CD4-positive, alpha-beta T cell treated with Interleukin-1 beta for 1 hour (primary cell): ENCODE measurements at places on chromosomes 3 and 15.

DNA sequence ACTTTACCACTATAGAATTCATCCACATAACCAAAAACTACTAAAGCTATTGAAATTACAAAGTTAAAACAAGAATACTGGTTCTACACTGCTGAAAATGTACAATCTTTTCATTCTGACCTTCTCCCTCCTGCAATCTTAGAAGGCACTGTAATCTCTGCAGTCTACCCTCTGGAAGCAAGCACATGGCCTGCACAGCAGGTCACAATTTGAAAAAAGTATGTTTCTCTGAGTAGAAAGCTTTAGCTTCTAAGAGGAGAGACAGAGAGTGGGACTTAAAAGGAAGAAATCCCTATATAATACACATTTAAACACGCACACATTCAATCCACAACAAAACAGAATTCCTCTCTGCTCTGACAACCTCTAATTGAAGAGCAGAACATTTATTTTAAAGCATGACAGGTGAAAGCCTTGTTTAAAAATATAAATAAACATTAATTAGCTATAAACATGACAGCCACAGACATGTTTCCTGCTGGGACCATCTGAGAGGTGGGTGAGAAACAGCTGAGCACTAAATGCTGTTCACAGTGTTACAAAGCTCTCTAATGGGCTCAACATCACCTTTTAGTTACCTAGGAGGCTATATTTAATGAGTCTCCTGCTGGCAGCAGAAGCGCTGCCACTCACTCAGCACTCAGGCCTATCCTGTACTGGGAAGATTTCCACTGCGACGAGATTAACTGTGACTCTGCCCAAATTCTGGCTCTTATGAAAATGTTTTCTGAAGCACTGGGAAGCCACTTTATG is 447.4 kb downstream of the AGBL1 start:
- DNase-seq: no peak

GRCh38 chr3:74539876-74540275 is 74.6 kb downstream of the CNTN3 start:
- no peak for DNase-seq

GRCh38 chr15:95131131-95131556 is 899.8 kb downstream of the MCTP2 start:
- DNase-seq: no peak

GRCh38 chr15:79329171-79329611 is 18.3 kb downstream of the TMED3 start:
- no peak for DNase-seq

GRCh38 chr3:120052677-120053076 is 41.6 kb downstream of the GSK3B start:
- DNase-seq: no peak

- DNase-seq: no peak
These were observed 73.0 kb upstream of the VGLL4 start for GRCh38 chr3:11716573-11717290.

DNA sequence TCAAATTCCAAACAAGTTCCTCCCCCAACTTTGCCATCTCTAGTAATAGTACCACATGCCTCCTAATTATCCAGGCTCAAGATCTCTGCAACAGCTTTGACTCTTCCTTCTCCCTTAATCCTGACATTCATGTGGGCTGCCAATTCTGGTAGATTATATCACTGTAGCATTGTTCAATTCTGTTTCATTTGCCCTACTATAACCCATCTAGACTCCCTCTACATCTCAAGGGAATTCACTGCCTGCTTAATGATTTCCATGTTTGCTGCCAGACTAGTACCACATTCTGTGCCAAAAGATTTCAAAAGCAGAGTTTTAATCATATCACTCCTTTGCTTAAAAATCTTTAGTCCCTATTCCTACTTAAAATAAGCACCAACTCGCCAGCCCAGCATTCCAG is 34.6 kb upstream of the PPIB start:
- no peak for DNase-seq

GRCh38 chr15:65910341-65910740 is 41.0 kb downstream of the RAB11A start:
- DNase-seq: no peak

DNA sequence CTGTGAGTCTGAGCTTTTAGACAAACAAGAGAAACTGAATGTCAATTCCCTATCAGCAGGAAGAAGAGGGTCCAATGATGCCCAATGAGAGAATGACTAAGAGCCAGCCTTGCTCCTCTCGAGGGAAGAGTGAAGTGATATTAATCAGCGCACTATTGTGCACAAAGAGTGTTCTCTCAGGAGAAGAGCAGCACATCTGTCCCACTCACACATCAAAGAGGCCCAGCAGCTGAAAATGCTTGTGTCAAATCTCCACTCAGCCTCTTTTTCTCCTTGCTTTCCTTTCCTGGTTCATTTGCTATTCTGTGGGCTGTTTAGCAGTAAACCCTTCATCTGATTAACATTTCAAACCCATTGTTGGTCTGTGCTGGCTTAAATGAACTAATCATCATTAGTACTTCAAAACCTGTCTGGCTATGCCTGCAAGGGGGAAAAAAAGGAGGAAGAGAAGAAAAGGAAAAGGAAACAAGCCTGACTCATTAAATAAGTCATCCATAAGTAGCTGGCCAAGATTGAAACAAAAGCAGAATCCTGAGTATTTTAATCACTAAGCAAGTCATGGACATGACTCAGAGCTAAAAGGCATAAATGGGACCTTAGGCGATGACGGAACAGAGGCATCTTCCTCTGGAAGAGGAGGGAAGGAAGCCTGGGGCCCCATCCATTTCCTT is 912.7 kb downstream of the TUSC7 start:
- no peak for DNase-seq

DNA sequence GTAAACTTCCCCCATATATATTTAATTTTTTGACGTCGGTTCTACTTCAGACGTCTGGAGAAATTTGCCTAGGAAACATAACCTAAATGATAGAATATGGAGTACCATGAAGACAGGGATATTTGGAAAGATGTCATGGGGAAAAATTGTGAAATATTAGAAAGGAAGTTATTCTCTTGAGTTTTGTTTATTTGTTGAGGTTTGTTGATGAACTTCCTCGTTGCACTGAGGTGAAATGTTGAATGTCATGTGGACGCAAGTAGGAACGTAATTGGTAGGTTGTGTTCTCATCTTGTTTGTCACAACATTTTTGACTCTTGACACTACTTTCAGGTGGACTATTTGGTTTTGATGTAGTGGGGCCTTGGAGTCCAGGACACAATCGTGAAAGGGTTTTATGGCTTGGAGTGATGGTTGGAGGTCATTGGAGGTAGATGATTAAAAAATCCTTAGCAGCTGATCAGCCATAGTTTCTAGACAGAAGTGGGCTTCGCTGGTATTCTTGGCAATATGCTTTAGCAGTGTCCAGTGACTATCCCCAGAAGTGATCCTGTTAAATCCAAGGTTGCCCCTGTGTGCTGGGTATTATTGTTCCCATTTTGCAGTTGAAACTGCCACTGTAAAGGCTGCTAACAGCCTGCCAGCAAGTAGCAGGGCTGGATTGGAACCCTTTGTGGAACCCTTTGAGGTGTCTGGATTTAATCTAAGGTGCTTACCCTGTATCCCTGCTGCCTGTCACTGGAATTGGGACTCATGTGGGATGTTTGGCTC is 1.5 kb downstream of the ABHD5 start:
- no peak for DNase-seq

- no peak for DNase-seq
These were observed 32.3 kb upstream of the AMOTL2 start for GRCh38 chr3:134406331-134407238.

- DNase-seq: no peak
These were observed 579.4 kb upstream of the TBL1XR1 start for GRCh38 chr3:177776661-177777101.

DNA sequence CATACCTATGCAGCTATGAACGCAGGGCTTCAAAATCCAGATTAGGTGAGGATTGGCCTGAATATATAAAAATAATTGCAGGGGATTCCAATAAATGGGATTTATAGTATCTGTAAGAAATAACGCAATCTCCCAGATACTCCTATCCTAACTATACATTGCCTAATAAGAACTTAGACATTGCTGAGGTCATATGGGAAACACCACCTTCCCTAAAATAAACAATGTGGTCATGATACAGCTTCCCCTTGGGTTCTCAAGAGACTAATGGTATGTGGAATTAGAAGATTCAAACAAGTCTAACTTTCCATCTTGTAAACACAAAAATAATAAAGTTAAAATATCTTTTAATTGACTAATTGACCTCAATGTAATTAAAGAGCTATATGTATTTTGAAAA is 28.2 kb downstream of the UBE3A start:
- DNase-seq: no peak

DNA sequence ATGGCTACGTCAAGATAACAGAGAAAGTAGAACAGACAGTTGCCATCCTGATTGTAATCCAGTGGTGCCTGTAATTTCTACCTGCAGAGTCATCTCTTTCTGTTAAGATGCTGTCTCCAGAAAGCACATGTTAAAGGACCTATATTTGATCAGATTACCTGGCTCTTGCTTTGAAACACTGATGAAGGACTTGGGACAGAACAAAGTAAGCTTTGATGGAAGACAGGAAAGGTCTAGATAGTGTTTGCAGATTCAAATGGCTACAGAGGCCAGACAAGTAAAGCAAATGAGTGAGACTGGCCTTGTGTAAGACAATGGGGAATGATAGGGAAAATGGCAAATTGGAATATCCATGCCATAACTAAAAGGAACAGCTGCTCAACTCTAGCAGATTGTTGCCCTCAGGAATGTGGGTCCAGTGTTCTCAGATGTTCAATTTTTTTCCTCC is 1.8 kb upstream of the GSK3B start:
- no peak for DNase-seq

- no peak for DNase-seq
These were observed 17.2 kb downstream of the ST3GAL6 start for GRCh38 chr3:98780343-98780742.

DNA sequence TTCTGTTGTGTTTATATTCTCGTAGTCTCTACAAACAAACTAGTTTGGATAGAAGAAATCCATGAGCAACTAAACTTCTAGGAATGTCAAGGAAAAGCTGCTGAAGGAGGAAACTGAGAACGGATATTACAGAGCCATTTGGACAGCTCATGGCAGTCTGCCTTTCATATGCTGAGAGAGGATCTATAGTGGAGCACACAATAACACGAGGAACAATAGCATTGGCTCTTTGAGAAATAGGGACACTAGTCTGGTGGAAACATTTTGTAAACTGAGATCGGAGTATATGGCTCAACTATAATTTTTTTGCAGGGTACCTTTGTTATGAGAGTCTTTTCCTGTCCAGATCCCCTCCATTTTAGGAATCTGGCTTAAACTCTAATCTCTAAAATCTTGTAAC is 200.5 kb downstream of the CLSTN2 start:
- no peak for DNase-seq

DNA sequence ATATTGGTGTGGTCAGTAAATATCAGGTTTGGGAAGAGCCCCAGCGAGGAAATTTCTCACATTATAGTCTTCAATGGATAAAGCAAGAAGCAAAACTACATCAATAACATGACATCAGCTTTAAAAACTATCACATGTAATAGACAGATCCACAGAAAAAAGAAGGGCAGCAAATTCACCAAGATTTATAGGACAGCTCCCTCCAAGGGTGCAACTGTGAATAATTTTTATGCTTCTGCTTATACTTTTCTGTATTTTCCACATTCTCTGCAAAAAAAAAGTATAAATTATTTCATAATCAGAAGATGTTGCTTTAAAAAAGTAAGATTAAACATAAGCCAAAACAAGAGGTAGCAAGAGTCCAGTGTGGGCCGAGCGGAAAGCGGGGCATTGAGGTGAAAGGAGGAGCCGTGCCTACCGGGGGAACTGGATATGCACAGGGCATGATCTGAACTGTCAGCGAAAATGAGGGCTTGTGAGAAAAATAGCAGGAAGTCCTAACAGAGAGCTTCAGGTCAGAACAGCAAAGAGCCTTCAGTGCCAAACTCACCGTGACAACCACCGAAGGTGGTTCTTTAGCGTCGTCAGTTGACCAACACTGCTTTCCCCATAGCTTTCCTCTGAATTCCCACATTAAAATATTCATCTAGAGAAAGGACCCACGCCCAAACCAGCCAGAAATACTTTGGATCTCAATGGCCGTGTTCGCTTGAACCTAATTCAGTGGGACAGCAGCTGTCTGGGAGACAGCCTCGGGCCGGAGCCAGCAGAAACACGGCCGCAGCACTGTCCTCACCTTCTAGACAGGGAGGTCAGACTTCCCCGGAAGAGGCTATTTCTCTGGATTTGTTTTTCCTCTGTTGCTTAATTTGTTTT is 59.8 kb downstream of the FAM174B start:
- DNase-seq: no peak

- DNase-seq: no peak
These were observed 50.5 kb downstream of the SUCNR1 start for GRCh38 chr3:151923901-151924300.

GRCh38 chr3:16051691-16052090 is 122.8 kb upstream of the GALNT15 start:
- DNase-seq: no peak

DNA sequence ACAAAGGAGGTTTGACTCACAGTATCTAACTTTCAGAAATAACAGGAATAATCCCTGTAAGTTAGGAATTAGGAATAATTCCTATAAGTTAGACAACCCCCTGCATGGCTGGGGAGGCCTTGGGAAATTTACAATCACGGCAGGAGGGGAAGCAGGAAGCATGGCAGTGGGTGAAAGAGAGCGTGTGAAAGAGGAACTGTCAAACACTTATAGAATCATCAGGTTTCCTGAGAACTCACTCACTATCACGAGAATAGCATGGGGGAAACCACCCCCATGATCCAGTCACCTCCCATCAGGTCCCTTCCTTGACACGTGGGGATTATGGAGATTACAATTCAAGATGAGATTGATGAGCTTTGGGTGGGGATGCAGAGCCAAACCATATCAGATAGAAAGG is 385.5 kb downstream of the IL20RB start:
- no peak for DNase-seq

DNA sequence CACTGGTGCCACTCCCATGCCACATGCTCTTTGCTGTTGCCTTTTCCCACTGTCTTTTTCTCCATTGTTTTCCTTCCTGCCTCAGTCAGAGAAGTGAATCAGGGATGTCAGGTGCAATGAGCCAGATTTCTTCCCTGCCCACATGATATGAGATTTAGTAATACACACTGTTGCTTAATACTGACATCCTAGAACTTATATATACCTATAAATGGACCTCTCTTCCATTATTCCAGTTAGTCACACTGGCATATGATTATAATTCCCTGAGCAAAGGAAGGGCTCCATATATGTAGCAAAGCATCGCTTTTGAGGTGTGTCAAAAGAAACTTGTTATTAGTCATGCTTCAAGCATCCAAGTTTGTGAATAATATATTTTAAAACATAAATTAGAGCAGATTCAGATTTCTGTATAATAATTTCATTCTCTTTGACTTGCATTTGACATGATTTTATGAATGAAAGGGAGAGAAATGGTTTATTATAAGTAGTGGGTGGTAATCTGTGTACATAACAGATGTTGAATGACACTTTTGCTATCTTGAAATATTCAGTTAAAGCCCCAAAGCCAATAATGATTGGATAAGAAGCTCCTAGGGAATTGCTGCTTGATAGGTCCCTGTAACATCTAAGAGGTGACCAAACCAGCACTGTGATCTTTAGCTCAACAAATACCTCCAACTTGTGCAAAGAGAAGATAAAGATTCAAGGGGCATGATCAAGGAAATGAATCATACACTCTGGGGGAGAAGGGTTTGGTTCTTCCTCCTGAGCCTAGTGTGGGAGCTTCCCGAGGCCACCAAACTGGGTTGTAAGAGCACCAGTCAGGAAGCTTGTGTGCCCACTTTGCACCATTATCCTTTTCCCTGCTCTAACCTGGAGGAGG is 48.6 kb downstream of the CHST2 start:
- DNase-seq: no peak

GRCh38 chr3:72214066-72214951 is 429.4 kb upstream of the PROK2 start:
- DNase-seq: no peak

- no peak for DNase-seq
These were observed 30.7 kb upstream of the ANPEP start for GRCh38 chr15:89845305-89845893.
